MCF 10A (cell line): ENCODE measurements at places on chromosomes 5 and 9. TPM values are rescaled to one million over a fixed set of nuclear protein-coding genes. Genes with fewer than 3 reads are reported as not detected.

The ENTREP1 gene
- total RNA-seq, result 0.35 and 0.74 TPM in 2 replicates

The C9 gene
- not detected in 2 replicates for total RNA-seq

- peak; percentile 55 for DNase-seq
These were observed 115.7 kb upstream of the MSX2 start for GRCh38 chr5:174608631-174609097.

- no peak for DNase-seq
These were observed 141.1 kb upstream of the SMIM23 start for GRCh38 chr5:171644536-171644935.

The PCDHB13 gene
- total RNA-seq, result 3.5 and 4.7 TPM in 2 replicates

DNA sequence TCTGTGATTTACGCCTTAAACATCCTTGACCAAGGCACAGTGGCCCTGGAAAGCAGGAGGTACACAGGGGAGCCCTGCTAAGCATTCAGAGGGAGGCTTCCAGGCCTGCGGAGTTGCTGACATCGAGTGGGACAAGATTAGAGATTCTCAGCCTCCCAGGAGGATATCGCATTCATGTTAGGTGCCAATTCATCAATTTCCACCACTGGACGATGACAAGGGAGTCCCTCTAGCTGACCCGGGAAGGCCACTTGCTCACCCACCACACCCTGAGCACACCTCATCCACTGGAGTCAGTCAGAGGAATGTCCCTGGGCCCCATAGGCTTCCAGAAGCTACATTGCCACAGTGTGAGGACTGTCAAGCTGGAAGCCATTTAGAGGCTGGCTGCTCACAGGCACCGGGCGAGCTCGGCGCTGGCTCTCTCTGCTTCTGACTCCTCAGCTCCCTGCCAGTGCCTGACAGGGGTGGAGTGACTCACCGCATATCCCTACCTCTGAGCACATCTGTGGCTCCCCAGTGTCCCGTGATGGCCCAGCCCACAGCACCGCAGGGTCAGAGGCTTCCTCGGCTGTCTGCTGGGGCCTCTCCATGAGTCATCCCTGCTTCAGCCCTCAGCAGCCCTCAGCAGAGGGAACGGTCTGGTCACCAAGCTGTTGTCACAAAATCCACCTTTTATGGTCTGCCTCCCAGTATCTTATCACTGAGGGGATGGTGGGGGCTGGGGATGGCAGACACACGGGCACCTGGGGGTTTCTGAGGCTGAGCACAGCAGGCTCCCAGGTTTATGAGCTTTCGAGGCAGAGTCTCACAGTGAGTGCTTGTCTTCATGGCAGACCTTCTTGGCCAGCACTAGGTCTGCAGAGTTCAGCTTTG, 117.5 kb downstream of the ZNF608 start:
- DNase-seq, result peak; percentile 98

DNA sequence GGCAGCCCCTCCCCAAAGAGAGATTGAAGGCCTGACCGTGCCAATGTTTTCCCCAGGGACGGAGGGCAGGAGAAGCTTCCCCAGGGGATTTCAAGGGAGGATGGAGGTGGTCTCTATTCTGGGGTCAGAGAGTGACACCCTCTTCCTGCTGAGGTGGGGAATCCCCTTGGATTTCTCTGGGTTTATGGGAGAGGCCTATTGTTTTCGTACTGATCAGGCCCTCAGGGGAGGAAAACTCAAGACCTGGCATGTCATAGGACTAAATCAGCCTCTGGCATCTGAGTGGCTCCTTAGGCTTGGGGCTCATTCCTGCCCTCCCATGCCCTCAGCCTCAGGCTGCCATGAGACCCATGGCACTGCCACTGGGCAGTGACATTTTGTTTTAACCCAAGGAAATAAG, 44.6 kb downstream of the IRF1 start:
- DNase-seq, result peak; percentile 74

GRCh38 chr5:162067655-162068411, at the start of gene GABRG2:
Gene GABRG2, plus strand, starts transcription at chr5:162067773. Its CDS starts 227 bp downstream, at chr5:162068000.
- DNase-seq, result no peak

GRCh38 chr9:114674798-114675540, 7.0 kb downstream of the TEX48 start:
- DNase-seq, result peak; percentile 45

DNA sequence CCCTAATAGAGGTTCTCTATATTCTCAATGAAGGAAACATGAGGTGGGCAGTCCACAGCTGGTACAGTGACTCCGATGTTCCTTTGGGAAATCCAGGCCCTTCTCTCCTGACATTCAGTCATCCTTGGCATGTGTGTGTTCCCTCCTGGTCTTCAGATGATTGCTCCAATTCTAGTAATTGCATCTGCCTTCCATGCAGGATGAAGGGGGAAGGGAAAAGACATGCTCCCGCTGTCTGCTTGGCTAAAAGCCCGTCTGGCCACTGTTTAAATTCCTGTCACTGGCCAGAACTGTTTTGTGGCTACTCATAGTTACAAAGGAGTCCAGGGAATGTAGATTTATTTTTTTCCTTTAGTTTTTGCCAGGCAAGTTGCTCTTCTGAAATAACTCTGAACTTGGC, 65.0 kb downstream of the MAST4 start:
- no peak for DNase-seq

GRCh38 chr9:93118863-93119702, 15.0 kb downstream of the NINJ1 start:
- DNase-seq, result no peak

The PCDHGB3 gene
- 0.33 and 0.56 TPM in 2 replicates for total RNA-seq

The MTRR gene
- 46.6 and 88.6 TPM in 2 replicates for total RNA-seq
